ENCODE measurements at places on chromosomes 16 and 17.

GRCh38 chr17:31517524-31517923 is 126.0 kb downstream of the RAB11FIP4 start:
- peak; percentile 25 for DNase-seq

DNA sequence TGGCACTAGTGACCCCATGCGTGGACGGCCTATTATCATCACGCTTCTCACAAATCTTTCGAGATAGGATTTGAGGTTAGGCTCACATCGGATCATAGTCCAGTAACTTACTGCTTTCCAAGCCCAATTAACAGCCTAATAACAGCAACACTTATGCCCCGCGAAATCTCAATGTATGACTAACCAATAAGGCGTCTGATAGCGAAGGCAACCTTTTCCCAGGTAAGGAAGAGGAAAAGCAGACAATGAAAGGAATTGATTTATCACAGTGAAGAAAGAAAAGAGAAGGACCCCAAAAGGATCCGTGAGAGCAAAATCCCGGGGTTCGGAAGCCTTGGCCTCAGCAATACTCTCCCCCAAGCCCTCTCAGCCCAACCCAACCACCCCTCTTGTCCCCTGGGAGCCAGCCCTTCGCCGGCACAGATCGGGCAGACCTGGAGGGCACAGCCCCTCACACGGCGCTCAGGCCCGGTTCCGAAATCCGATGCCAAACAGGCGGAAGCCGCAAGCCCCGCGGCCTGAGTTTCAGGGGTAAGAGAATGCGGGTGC is 534 bp downstream of the GPATCH8 start:
- DNase-seq = no peak

GRCh38 chr17:54063639-54064038 is 240.9 kb downstream of the KIF2B start:
- DNase-seq = no peak

- no peak for DNase-seq
Observed at GRCh38 chr16:30787613-30788378, 791 bp upstream of the ZNF629 start.

- DNase-seq = no peak
Observed at GRCh38 chr16:19822533-19822932, 62.1 kb downstream of the GPRC5B start.

DNA sequence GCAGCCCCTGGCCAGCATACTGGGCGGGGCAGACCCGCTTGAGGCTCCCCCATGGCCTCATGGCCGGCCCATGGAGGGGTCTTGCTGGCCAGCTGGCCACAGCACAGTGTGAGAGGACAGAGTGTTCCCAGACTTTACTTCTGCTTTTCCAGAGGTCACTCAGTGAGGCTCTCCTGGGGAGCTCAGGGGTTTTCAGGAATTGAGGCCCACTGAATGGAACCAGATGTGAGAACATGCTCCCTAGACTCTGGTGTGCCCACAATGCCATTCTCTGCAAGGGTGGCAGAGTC is 21.2 kb downstream of the ATP6V0D1 start:
- DNase-seq = no peak

- no peak for DNase-seq
Observed at GRCh38 chr17:10737736-10738135, 7.9 kb upstream of the TMEM220 start.

GRCh38 chr17:48631693-48632578 is 5.8 kb upstream of the HOXB9 start:
- no peak for DNase-seq

- DNase-seq = peak; percentile 85
Observed at GRCh38 chr16:27980076-27980775, 83.3 kb downstream of the GSG1L start.

- DNase-seq = no peak
Observed at GRCh38 chr17:35069311-35069710, 5.8 kb upstream of the RFFL start.

DNA sequence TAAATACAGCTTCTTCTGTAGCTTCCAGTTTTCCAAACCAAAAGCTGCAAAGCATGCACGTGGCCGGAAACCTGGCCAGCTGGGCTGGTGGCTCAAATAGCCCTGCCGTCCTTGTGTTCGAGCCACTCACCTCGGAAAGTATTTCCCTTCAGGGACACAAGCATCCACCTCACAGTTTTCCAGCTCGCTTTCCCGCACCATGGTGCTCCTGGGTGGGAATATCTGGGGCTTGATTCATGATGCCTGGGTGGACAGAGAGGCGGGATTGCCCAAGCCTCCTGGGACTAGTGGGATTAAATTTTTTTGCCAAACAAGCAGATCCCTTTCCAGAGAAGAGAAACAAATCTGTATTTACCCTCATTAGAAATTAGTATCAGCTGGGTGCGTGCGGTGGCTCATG is 7.1 kb upstream of the MVD start:
- no peak for DNase-seq

- DNase-seq = no peak
Observed at GRCh38 chr16:67539691-67540635, 11.3 kb downstream of the RIPOR1 start.

DNA sequence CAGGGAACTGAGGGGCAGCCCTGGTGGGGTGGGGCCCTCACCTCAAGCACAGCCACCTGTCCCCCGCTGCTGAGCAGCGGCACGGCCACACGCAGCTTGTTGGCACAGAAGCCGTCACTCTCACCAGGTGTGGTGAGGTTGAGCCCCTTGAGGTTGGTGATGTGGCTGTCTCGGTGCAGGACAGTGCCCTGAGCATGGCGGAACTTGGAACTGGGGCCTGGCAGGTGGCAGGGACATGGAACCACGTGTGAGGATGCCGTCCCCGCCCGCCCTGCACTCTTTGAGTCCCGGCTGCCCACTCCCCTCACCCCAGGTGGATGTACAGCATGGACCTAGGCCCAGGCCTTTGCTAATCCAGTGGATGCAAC is 9.7 kb upstream of the VASN start:
- no peak for DNase-seq

DNA sequence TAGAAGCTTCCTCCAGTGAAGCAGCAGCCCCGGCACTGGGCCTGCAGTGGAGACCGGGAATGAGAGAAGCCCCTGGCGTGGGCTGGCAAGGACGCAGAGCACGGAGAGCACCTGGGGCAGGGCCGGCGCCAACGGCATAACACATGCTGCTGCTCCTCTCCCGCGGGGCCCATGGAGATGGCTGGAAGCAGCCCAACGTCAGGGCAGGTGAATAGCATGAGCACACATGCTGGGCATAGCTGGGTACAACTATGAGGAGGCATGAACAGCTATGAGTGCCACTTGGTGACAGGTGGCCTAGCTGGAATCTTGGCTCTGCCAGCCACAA is 46.4 kb downstream of the IRF8 start:
- DNase-seq = no peak

GRCh38 chr17:63996430-63997182 is 1.5 kb upstream of the PRR29 start:
- DNase-seq = no peak

DNA sequence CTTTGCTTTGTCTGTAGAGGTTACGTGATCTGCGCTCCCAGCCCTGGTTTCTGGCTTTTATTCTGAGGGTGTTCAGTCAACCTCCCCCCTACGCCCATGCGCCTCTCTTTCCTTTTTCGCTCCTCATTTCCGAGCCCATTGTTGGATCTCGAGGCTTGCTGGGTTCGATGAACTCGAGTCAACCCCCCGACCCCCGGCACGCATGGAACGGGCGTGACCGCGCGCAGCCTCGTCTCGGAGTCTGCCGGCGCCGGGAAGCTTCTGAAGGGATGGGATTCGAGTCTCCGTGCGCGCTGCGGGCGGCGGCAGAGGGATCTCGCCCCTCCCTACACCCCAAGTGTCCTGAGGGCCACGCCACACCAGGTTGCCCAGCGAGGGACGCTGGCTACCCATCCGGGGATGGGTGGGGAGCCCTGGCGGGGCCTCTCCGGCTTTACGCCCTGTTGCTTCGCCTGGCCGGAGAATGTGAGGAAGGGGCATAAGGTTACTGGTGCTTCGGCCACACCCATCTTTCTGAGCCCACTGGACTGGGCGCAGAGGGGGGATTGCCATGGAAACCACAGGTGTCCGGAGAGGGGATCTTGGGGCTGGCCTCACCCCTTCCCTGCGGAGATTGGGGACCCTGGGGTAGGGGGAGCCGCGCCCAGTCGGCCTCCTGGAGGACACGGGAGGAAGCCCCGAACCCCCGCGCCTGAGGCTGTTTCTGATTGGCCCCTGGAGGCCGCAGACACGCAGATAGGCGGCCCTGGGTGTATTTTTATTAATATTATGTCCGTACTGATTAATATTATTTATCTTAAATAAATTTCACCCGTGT is 1.8 kb downstream of the MAPT start:
- no peak for DNase-seq

DNA sequence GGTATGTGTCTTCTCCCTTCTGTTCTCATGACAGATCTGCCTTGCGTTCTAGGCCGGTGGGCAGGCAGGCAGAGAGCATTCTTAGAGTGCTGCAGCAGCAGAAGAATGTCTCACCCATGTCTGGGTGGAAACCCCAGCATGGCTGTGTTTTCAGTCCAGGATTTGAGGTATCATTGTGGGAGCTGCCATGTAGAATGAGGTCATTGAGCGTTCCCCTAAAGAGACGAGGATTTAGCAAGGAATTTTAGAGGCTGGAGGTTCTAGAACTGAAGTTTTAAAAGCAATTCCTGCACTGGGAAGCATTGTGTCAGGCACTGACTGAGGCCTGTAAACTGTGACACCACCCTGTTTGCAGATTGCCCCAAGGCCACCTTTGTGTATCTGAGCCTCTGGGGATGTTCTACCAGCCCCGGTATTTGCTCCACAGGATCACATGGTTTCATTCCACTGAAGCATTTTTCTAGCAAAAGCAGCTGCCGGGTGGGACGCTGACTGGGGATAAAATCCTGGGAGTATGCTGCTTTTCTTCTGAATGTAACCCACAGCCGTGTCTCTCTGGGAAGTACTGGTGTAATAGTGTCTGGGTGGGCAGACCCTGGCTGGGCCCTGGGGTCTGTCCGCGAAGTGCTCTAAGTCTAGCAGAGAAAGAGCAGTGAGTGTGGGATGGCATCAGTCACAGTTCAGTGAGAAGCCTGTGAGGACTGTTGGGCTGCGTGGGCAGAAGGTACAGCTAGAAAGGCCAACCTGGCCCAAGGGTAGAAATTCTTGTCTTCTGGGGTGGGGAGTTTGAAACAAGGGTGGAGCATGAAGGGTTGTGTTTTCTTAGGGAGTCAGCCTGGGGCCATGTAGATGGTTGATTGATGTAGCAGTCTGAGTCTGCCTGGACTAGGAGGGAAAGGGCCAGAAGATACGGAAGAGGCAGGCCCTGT is 30.2 kb downstream of the PLCD3 start:
- DNase-seq = no peak

GRCh38 chr16:17666293-17666692 is 195.5 kb upstream of the XYLT1 start:
- no peak for DNase-seq

DNA sequence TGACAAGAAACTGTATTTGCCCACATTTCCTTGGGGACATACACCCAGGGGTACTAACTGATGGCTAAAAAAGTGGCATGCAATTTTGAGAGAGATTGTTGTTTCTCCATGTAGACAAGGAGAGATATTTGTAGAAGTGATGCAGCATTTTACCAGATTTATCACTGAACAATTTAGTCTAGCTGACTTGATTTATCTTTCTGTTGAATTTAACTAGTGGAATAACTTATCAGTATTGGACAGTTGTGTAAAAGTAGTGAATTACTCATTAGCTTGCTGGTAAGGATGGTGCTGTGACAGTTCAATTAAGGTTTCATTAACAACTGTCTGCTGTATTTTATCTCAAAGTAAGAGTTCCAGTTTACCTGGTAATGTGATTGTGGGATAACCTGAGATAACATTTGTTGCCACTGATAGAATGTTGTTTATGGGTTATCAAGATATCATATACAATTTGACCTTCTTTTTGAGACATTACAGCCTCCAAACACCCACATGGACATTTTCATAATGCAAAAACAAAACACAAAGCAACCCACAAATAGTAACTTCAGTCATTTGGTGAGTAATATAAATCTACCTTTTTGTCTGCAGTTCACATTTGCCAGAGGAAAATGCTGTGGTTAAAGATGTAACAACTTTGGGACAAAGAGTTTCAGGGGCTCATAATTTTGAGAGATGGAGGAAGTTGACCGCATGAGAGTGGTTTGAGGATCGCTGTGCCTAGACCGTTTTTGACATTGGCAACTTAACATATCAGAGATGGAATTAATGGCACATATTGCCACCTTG is 3.8 kb downstream of the NLK start:
- DNase-seq = no peak

- DNase-seq = no peak
Observed at GRCh38 chr17:6661464-6661848, 9.9 kb downstream of the C17orf100 start.

DNA sequence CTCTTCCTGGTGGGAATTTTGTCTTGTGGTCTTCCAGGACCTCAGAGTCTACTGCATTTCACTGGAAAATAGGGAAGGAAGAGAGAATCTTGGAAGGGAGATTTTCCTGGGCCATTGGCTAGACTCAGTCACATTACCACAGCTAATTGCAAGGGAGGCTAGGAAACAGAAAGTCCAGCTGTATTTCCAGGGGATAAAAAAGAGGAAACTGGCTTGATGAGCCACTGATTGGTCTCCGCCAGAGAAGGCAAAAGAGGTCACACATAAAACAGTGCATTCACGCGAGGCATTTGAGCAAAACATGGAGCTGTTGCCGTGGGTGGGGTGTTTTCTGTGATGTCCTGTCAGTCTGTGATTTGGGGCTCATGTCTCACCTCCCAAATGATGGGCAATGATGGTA is 345.3 kb downstream of the FOXL1 start:
- DNase-seq = no peak

GRCh38 chr17:41959336-41960095 is 7.1 kb upstream of the CNP start:
- no peak for DNase-seq

GRCh38 chr17:73265646-73266640 is 4.3 kb upstream of the CPSF4L start:
- no peak for DNase-seq

DNA sequence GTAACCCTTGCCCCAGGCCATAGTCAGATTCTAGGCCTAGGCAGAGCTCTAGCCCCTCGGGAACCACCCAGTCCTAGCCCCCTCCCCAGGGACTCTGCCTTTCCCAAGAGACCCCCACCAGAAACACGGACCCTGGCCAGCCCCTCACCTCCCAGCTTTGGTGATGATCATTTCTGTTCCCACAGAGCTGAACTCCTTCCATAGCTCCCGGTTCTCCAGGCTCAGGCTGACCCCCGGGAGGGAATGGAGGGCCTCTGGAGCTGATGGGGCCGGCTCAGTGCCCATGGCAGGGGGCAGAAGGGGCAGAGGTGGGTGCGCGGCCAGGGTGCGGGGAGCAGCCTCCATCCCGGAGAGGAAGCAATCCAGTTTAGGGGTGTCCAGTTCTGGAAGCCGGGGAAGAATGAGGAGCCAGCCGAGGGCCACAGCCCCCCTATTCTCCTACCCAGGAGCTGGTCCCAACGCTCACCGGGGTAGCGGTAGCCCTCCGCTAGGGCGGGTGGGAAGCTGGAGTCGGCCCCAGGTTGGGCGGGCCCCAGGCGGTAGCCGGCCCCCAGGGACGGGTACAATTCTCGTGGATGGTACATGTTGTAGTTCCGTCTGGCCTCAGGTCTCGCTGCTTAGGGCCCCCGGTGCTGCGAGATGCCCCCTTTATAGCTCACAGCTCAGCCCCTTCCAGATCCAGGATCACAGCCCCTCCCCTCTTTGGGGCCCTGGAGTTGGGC is 953 bp downstream of the TBX6 start:
- DNase-seq = no peak

- no peak for DNase-seq
Observed at GRCh38 chr17:15031975-15032374, 233.2 kb downstream of the PMP22 start.
